ENCODE measurements at places on chromosomes 12 and 14. TPM values are rescaled to one million over a fixed set of nuclear protein-coding genes. Genes with fewer than 3 reads are reported as not detected.

DNA sequence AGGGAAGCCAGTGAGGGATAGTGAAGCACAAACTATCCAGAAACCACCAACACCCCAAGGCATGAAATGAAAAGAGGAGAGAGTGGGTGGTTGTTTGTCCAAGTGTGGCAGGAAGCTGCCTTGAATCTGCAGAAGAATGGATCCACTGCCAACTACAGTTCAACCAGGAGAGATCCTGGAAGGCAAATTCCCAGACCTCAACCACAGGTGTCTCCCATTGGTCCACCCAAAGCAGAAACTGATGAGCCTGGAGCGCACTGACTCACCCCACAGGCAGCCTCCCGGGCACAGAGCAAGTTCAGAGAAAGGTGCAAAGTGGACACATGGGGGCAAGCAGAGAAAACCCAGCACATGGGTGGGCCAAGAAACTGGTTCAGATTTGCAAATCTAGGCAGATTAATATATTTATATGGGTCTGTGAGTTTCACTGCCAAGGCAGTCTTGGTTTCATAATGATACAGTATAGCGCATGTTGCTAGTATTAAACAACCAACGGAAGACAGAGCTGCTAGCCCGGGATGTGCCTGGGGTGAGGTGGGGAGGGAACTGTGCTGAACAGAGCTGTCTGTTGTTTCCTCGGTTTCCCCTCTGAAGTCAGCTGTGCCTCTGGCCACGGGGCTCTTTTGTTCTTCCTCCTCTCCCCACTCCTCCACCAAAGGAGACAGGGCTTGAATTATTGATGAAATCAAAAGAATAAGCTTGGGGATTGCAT is 416.2 kb upstream of the CCDC196 start:
- no peak overlapping the region for H3K4me3 ChIP-seq
- DNase-seq = no peak
- no peak overlapping the region for H3K27ac ChIP-seq
- no peaks in the 10 kb centered on the region for H3K4me1 ChIP-seq

DNA sequence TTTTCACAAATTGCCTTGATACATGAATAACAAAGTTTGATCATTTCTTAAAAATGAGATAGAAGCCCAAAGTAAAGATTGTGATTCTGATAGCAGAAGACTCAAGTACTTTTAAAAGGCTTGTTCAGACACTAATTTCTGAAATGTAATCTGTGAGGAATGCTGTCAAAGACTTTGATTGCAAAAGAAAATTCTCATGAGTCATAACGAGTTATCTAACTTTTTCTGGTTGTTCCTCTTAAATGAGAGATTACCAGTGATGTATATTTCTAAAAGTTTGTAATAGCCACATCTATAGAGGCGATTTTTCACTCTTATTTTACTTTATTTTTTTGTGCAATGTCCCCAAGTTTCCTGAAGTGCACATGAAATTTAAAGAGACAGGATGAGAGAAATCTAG is 7.0 kb downstream of the PYGL start:
- H3K27ac ChIP-seq = no peak overlapping the region
- no peaks in the 10 kb centered on the region for H3K4me1 ChIP-seq
- H3K4me3 ChIP-seq = no peak overlapping the region
- DNase-seq = no peak
- H3K36me3 ChIP-seq = no peaks in the 10 kb centered on the region

GRCh38 chr12:108367436-108367835 is 28.3 kb upstream of the CMKLR1 start:
- no peak for DNase-seq
- H3K36me3 ChIP-seq = peaks cover 5% of the 10 kb centered on the region
- no peak overlapping the region for H3K4me3 ChIP-seq
- H3K4me1 ChIP-seq = peaks cover 32% of the 10 kb centered on the region
- no peak overlapping the region for H3K27ac ChIP-seq

DNA sequence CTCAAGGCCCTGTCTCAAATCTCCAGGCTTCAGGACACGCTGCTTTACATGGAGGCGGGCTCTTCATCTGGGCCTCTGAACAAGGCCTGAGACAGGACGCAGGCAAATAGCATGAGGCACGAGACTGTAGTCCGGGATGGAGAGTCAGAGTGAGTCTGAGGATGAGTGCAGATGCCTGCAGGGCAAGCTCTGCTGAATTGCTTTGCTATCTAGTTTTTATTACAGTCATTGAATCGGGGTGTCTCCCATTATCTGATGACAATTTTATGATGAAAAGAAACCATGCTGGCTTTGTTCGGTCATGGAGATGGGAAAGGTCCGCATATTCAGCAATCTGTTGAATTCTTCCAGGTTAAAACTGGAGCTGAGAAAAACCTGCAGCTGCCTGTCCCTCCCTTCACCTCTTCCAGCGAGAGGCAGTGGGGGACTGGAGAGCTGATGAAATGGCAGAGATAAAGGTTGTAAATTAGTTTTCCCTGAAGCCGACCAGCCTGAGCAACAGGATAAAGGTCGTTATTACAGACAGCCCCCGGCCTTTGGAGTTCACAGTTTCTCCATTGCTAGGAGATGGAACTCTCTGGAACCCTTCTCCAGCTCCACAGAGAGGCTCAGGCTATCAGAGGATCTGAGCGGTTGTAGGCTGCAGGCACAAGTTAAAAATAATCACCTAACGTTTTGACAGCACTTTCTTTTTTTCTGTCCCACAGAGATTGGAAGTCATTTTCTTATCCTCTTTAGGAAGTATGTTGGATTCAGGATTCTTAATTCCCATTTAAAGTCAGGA is 1.3 kb upstream of the ADGRD1 start:
- no peaks in the 10 kb centered on the region for H3K4me1 ChIP-seq
- H3K27me3 ChIP-seq = no peaks in the 10 kb centered on the region
- no peak overlapping the region for H3K27ac ChIP-seq
- no peaks in the 10 kb centered on the region for H3K36me3 ChIP-seq
- DNase-seq = no peak
- H3K4me3 ChIP-seq = no peak overlapping the region

GRCh38 chr12:110698171-110698902 is 9.4 kb upstream of the HVCN1 start:
- H3K36me3 ChIP-seq = no peaks in the 10 kb centered on the region
- peaks cover 19% of the 10 kb centered on the region for H3K4me1 ChIP-seq
- peak; percentile 77 for DNase-seq
- no peak overlapping the region for H3K4me3 ChIP-seq
- H3K27ac ChIP-seq = peak overlapping the region; percentile 71
- H3K27me3 ChIP-seq = peaks cover 2% of the 10 kb centered on the region

GRCh38 chr12:98757455-98757854 is 112.4 kb downstream of the APAF1 start:
- H3K4me1 ChIP-seq = no peaks in the 10 kb centered on the region
- no peak overlapping the region for H3K4me3 ChIP-seq
- peaks cover 2% of the 10 kb centered on the region for H3K27me3 ChIP-seq

GRCh38 chr12:34054938-34055337 is 32.6 kb downstream of the ALG10 start:
- peaks cover 13% of the 10 kb centered on the region for H3K4me1 ChIP-seq
- H3K36me3 ChIP-seq = no peaks in the 10 kb centered on the region
- H3K4me3 ChIP-seq = no peak overlapping the region
- no peak overlapping the region for H3K27ac ChIP-seq
- no peaks in the 10 kb centered on the region for H3K27me3 ChIP-seq

DNA sequence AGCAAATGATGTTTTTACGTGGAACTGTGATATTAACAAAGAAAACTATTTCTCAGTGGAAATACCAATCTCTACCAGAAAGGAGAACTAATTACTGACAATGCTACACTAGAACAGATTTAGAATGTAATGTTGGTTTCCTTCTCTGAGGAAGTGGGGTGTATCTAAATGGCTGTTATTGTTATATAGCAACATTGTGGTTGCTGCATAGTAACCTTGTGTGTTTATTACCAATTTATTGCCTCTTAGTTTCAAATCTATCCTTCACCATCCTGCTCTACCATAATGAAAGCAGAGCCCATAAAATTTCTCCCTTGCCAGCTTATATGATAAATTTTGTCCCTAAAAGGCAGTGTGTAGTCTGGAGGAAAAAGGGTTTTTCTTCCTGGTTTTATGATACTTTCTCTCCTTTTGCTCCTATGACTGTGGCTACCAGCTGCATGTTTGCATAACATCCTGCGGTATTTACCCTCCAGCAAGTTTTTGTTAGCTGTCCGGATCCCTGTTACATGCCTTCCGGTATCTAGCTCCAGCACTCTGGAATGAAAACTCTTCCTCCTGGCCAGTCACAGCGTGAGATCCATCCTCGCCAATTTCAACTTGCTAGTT is 5.7 kb upstream of the KLRK1 start:
- H3K4me3 ChIP-seq = peak overlapping the region; percentile 72
- DNase-seq = peak; percentile 83
- peaks cover 18% of the 10 kb centered on the region for H3K36me3 ChIP-seq
- H3K27me3 ChIP-seq = peaks cover 18% of the 10 kb centered on the region
- peak overlapping the region; percentile 89 for H3K27ac ChIP-seq

DNA sequence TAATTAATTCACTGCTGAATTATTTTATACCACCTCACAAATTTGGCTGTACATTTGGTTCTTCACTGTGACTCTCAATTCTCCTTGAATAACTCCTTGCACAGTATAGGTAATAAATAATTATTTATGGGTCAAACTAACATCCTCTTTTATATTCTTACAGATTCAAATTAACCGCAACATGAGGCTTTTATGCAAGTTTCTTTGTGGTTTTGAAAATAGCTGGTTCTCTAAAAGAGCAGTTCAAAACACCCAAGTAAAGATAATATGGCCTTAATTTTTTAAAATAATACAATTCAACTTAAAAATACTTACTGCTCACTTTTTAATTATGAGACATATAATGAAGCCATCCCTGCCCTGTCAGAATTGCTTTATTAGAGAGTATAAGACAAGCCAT is 12.9 kb upstream of the TRIM9 start:
- no peak overlapping the region for H3K27ac ChIP-seq
- no peak for DNase-seq
- no peaks in the 10 kb centered on the region for H3K36me3 ChIP-seq
- H3K27me3 ChIP-seq = peaks cover 1% of the 10 kb centered on the region
- H3K4me1 ChIP-seq = no peaks in the 10 kb centered on the region

- H3K27me3 ChIP-seq = no peaks in the 10 kb centered on the region
- no peaks in the 10 kb centered on the region for H3K36me3 ChIP-seq
- DNase-seq = no peak
- no peak overlapping the region for H3K27ac ChIP-seq
- H3K4me1 ChIP-seq = no peaks in the 10 kb centered on the region
Measured at GRCh38 chr12:87671757-87672156, 357.4 kb downstream of the C12orf50 start.

DNA sequence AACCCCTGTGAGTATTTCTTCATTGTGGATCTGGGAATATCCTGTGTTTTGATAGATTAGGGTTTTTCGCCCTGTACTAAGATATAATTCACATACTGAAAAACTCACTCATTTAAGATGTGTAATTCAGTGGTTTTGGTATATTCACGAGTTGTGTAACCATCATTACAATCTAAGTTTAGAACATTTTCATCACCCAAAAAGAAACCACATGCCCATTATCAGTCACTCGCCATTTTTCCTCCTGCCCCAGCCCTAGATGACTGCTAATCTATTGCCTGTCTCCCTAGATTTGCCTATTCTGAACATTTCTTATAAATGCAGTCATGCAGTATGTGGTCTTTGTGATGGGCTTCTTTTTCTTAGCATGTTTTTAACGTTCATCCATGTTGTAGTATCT is 67.9 kb upstream of the ATF1 start:
- no peaks in the 10 kb centered on the region for H3K27me3 ChIP-seq
- peaks cover 24% of the 10 kb centered on the region for H3K36me3 ChIP-seq
- H3K27ac ChIP-seq = no peak overlapping the region
- DNase-seq = no peak
- no peak overlapping the region for H3K4me3 ChIP-seq

DNA sequence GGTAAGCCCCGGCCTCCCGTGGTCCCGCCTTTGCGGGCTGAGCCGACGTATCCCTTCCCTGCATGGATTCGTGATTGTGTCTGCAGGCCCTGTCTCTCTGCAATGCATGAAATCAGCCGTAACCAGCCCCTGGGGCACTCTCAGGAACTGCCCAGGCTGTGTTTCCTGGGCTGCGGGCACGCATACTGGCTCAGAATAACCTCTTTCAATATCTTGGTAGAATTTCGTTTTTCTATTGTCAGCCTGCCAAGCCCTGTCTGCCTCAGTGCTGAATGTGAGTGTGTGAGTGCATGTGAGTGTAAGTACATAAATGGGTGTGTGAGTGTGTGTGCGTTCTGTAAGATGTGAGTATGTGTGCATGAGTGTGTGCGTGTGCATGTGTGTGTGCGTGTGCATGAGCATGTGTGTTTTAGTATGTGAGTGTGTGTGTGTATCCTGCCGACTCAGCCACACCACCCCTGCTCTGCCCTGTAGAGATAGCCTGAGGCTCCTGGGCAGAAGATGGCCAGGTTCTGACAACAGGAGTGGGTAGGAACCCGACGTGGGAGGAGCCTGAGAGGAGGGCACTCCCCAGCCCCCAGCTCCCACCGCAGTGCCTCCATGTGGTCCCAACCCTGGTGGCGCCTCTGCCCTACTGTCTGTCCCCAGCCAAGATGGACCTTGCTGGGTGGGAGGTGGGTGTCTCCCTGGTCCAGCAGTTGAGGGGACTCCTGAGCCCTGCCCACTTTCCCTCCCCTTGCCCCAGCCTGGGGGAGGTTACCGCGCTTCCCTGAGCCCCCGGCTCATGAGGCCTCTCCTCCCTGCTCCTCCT is 268.8 kb downstream of the ADGRD1 start:
- H3K36me3 ChIP-seq = no peaks in the 10 kb centered on the region
- H3K27ac ChIP-seq = no peak overlapping the region
- H3K4me3 ChIP-seq = peak overlapping the region; percentile 46
- DNase-seq = no peak
- peaks cover 2% of the 10 kb centered on the region for H3K27me3 ChIP-seq

DNA sequence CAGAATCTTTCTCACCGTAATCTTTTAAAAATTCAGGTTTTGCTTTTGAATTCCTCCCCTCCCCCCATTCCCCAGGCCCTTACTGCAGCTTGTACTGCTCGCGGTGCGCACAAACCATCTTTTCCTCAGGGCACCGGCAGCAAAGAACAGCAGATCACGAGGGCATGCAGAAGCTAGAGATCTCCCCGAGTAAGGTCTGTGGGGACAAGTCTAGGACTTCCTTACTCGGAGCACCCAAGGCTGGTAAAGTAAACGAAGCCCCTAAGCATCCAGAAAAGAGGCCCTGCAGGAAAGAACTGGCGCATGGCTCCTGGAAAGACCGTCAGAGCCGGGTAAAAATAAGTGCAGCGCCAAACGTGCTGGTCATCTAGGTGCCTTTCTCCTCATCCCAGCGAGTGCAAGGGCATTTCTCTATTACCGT is 727 bp downstream of the LDHB start:
- no peaks in the 10 kb centered on the region for H3K27me3 ChIP-seq
- H3K4me1 ChIP-seq = peaks cover 54% of the 10 kb centered on the region
- peak overlapping the region; percentile 100 for H3K4me3 ChIP-seq
- peak overlapping the region; percentile 96 for H3K27ac ChIP-seq
- peak; percentile 10 for DNase-seq
- H3K36me3 ChIP-seq = no peaks in the 10 kb centered on the region

- peaks cover 33% of the 10 kb centered on the region for H3K27me3 ChIP-seq
- no peaks in the 10 kb centered on the region for H3K36me3 ChIP-seq
- peak overlapping the region; percentile 51 for H3K27ac ChIP-seq
- H3K4me3 ChIP-seq = peak overlapping the region; percentile 54
Measured at GRCh38 chr12:48185181-48185919, 1.9 kb downstream of the CCDC184 start.

C12orf50 gene
- polyA plus RNA-seq = not detected

MANSC4 gene
- not detected for polyA plus RNA-seq

Measured in immature natural killer cell (primary cell).